Upper lobe of left lung (tissue), 6 donors: ENCODE measurements at places on chromosomes 2 and 18.
A peak's percentile ranks its signal among the peaks of the same experiment; 100 is the strongest.

- H3K27ac ChIP-seq: no peak overlapping the region
- no peaks in the 10 kb centered on the region for H3K27me3 ChIP-seq
- H3K4me3 ChIP-seq: no peak overlapping the region
- DNase-seq: no peak
Measured at GRCh38 chr2:199480966-199481365, 23.2 kb upstream of the SATB2 start.

DNA sequence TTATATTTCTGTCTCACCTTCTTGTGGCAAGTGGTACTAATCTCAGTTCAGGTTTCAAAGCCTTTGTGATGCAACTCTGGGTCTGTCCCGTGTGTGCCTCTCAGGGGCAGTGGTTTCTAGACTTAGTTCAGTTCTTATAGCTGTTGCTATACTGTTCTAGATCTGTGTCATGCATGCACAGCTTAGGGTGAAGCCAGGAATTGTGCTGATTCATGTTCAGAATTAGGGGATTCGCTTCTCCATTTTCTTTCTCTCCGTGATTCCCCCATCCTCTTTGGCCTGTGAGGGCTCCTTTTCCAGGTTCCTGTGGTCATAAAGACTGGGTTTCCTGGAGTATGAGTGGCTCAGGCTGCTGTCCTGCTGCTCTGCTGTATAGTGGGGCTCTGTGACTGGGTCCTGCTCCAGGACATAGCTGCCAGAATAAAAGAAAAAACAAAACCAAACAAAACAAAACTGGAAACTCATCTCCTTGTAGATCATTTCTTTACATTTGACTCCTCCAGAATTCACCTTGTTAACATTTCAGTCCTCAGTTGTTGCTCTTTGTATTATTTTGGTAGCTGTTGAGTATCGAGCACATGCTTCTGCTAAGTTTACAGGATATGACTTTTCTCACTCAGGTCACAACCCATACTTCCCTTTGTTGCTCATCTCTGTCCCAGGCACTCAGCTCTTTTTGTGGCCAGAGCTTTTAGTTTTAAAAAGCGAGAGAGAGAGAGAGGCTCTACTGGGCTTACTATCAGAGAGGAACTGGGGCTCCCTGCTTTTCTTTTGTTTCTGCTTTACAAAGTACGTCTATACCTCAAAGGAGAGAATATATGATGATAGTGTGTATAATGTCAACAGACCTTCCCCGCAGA lies 34.2 kb downstream of the CERS6 start:
- DNase-seq: peak; percentile 29
- H3K27me3 ChIP-seq: no peaks in the 10 kb centered on the region
- H3K4me3 ChIP-seq: peak overlapping the region; percentile 24
- peaks cover 9% of the 10 kb centered on the region for H3K4me1 ChIP-seq

DNA sequence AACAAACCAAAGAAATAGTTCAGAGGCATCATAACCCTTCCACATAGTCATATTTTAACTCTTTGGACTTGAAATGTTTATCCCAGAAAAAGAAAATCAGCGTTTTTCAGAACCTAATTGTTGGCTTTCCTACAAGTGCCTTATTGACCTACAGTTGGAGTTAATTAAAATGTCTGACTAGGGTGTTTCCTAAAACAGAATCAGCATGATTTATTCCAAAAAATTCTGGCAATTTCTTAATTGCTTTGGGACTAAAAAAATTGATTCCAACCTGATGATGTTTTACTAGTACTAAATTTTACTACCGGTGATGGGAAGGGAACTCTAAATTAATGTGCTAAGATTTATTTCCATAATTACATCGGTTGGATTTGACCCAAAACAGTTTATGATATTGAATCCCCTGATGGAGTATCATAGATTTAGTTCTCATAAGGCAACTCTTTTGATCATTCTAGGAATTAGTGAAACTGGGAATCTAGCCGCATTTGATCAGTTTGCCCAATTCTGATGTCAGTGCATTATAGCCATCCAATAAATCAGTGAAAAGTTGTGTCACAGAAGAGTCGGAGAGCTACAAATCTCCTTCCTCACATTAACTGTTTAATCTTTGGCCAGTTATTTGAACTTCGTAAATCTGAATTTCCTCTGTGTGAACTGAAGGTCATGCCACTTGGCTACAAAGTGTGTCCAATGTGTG lies 134.3 kb upstream of the DSEL start:
- H3K36me3 ChIP-seq: no peaks in the 10 kb centered on the region
- no peak overlapping the region for H3K27ac ChIP-seq
- no peak for DNase-seq
- H3K4me1 ChIP-seq: no peaks in the 10 kb centered on the region
- no peaks in the 10 kb centered on the region for H3K27me3 ChIP-seq
- H3K4me3 ChIP-seq: no peak overlapping the region

- no peaks in the 10 kb centered on the region for H3K36me3 ChIP-seq
- DNase-seq: no peak
- H3K4me1 ChIP-seq: peaks cover 19% of the 10 kb centered on the region
- H3K27me3 ChIP-seq: no peaks in the 10 kb centered on the region
- H3K4me3 ChIP-seq: no peak overlapping the region
- no peak overlapping the region for H3K27ac ChIP-seq
Measured at GRCh38 chr2:106183101-106183696, 10.9 kb downstream of the UXS1 start.

GRCh38 chr2:231489990-231490389 lies 25.7 kb upstream of the NCL start:
- no peaks in the 10 kb centered on the region for H3K36me3 ChIP-seq
- no peak for DNase-seq
- H3K4me3 ChIP-seq: no peak overlapping the region
- no peak overlapping the region for H3K27ac ChIP-seq
- H3K27me3 ChIP-seq: no peaks in the 10 kb centered on the region

- no peaks in the 10 kb centered on the region for H3K4me1 ChIP-seq
- no peak overlapping the region for H3K27ac ChIP-seq
Measured at GRCh38 chr2:41621095-41621494, 426.7 kb upstream of the PKDCC start.

- peaks cover 24% of the 10 kb centered on the region for H3K36me3 ChIP-seq
- no peaks in the 10 kb centered on the region for H3K27me3 ChIP-seq
- no peak overlapping the region for H3K27ac ChIP-seq
- no peaks in the 10 kb centered on the region for H3K4me1 ChIP-seq
Measured at GRCh38 chr2:229783108-229783721, 68.9 kb upstream of the DNER start.

GRCh38 chr2:23609254-23609653 lies 224.3 kb downstream of the KLHL29 start:
- no peaks in the 10 kb centered on the region for H3K4me1 ChIP-seq
- no peak overlapping the region for H3K4me3 ChIP-seq
- no peak overlapping the region for H3K27ac ChIP-seq
- DNase-seq: no peak
- no peaks in the 10 kb centered on the region for H3K36me3 ChIP-seq

DNA sequence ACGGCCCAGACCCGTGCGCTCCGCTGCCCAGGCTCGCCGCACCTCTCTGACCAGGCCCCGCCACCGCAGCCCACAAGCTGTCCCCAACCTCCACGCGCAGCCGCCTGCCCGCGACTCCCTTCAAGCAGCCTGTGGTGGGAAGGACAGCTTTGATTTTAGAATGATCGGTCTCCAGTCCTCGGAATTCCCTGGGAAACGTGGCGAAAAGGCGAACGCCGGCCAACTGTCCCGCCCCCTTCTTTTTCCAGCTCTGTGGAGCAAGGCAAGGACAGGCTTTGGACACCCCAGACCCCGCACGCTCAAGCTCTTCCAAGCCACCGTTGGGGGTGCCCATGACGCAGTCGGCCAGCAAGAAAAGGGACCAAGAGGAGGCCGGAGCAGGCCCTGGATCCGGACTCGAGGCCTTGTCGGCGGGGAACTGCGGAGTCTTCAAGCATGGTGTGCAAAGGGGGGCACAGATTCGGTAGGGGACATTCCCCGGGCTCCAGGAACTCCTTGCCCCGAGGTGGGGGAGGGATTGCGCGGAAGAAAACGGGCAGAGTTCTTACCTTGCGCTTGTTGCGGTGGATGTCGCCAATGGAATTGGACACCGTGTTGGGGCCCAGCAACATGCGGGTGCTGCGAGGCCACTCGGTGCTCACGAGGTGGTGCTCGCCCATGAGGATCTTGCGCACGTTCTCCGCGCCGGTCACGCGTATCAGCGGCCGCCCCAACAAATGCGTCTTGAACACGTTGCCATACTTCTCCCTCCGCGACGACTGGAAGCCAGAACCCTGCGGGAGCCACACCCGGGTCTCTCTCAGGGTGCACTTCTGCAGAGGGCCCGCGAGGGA lies 4.0 kb downstream of the CYP26B1 start:
- peaks cover 58% of the 10 kb centered on the region for H3K4me1 ChIP-seq
- peak; percentile 80 for DNase-seq
- peak overlapping the region; percentile 22 for H3K4me3 ChIP-seq
- H3K27me3 ChIP-seq: peaks cover 51% of the 10 kb centered on the region

GRCh38 chr18:59547581-59548182 lies 149.5 kb downstream of the CCBE1 start:
- no peak for DNase-seq
- peak overlapping the region; percentile 0 for H3K27ac ChIP-seq
- no peaks in the 10 kb centered on the region for H3K27me3 ChIP-seq
- no peaks in the 10 kb centered on the region for H3K36me3 ChIP-seq

DNA sequence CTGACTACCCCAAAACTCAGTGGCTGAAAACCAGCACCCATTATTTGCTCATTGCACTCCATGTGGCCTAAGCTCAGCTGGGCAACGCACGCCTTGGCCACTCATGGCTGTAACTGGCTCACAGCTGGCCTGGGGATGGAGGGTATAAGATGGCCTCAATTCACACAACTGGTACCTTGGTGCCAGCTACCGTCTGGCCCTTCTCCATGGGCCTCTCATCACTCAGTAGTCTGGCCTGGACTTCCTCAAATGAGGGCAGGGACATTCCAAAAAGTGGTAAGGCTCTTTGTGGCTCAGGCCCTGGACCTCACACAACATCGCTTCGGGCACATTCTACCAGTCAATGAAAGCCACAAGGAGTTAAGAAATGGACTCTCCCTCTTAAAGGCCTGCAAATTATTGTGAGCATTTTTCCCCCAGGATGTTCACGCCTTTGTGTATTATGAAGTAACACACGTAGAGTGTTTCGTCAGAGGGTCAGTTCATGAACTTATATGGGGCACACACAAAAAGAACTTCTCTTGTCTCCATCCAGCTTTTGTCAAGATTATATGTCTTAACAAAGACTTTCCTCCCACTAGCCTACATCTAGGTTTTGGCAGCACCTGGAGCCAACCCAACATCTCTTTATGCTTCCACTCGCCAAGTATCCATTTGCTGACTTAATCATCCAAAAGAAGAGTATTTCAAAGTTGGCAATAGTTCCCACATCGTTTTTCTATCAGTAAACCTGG lies 145.2 kb downstream of the CCBE1 start:
- no peak overlapping the region for H3K27ac ChIP-seq
- H3K36me3 ChIP-seq: no peaks in the 10 kb centered on the region
- no peak overlapping the region for H3K4me3 ChIP-seq

DNA sequence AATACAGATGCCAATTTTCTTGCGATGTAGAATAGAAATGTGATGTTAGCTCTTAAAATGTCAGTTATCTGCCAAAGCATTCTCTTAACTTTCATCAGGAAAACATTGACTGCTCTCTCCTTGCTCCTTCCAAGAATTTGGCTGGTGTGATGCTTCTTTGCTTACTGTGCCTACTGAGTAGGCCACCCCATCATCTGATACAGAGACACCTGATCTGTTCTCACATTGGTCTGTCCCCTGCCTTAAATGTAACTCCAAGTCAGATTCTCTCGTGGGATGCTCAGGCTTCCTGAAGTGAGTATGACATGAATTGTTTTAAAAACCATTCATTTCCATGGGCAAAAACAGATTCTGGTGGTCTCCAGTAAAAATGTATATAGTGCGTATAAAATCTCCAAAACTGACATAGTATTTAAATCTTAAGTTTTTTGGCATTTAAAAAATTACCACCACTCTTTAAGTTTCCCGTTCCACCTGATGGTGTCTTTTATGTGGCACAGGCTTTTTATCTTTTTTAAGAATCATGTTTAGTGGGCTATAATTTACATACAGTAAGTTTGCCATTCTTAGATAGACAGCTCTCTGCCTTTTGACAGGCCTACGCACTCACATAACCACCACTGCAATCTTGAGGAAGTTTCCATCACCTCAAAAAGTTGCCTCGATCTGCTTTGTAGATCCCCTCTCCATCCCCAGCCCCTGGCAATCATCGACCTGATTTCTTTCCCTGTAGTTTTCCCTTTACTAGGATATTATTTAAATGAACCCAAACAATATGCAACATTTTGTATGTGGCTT lies 36.6 kb downstream of the UBE2F start:
- DNase-seq: no peak
- H3K27me3 ChIP-seq: no peaks in the 10 kb centered on the region
- no peaks in the 10 kb centered on the region for H3K4me1 ChIP-seq
- H3K36me3 ChIP-seq: no peaks in the 10 kb centered on the region

DNA sequence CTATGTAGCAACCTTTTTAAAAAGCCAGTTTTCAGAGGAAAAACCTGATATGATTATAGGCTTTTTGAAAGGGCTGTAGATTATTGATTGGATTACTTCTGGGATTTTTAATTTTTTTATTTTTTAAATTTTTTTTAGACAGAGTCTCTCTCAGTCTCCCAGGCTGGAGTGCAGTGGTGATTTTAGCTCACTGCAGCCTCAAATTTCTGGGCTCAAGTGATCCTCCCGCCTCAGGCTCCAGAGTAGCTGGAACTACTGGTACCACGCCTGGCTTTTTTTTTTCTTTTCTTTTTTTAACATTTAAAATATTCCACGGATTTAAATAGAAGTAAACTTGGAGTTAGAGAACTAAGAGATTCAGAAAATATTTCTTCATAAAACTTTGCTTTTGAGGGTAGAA lies 1.2 kb downstream of the MRPL19 start:
- DNase-seq: no peak
- no peak overlapping the region for H3K4me3 ChIP-seq
- H3K27me3 ChIP-seq: no peaks in the 10 kb centered on the region
- peaks cover 17% of the 10 kb centered on the region for H3K4me1 ChIP-seq
- H3K36me3 ChIP-seq: peaks cover 14% of the 10 kb centered on the region
- H3K27ac ChIP-seq: no peak overlapping the region

DNA sequence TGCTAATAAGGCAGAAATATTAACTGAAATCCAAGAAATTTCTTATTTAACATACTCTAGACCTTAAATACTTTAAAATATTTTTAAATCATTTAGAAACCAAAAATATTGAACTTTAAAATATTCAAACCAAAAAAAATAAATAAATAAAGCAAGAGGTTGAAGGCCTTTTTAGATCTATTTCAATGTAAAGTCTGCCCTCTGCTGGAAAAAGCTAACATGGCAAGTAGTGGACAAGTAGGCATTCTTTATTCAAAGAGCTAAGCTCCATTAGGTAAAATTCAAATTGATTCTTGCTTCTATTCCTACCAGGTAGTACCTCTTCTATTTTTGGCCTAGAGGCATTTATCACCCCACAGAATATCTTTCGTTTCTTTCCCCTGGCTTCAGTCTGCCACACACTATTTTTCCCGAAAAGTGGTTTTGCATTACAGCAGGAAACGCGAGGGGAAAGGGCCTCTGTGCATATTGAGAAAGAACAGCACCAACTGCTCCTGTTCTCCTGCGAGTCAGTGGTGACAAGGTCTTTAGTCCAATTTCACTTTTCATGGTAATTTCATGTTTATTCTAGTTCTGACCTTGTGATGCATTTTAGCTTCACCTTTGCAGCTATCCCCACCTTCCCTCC lies 20.4 kb downstream of the IFIH1 start:
- H3K4me3 ChIP-seq: no peak overlapping the region
- no peak overlapping the region for H3K27ac ChIP-seq
- no peak for DNase-seq
- H3K27me3 ChIP-seq: no peaks in the 10 kb centered on the region
